ENCODE measurements at places on chromosomes 1 and 21.

DNA sequence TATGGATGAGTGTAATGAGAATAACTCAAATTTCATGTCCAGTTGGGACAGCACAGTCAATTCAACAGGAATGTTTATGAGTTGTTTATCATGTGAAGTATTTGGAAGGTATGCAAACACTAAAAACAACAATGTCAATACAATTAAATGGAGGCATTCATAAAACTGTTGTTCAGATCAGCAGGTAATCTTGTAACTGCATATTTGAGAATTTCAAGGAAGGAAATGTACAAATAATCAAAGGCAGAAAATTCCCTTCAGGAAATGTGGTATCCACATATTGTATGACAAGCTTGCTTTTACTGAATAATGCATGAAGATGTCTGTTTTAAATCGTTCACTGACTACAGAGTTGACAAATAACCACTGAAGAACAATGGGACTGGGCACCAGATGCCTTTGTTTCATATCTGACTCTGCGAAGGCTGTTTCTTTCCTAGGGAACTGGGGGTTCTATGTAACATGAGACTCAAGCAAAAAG is 198.3 kb downstream of the LTN1 start:
- DNase-seq: no peak

GRCh38 chr1:51946300-51946699 is 44.2 kb downstream of the RAB3B start:
- no peak for DNase-seq

- no peak for DNase-seq
Observed at GRCh38 chr1:10046356-10047085, 13.8 kb downstream of the UBE4B start.

DNA sequence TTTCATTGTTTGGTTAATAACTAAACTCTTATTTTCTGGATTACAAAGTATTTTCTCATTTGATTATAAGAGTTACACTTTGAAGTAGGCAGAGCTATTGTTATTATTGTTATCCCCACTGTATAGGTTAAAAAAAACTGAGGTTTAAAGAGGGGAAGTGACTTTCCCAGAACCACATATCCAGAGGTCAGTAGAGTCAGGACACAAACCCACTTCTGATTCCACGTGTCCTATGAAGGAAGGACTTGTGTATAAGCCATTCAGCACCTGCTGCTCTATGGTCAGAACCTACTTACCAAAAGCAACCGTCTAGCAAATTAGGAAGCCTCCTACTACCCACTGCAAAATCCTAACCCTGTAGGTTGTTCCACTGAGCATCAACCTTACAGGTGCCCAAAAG is 291.3 kb downstream of the TM2D1 start:
- no peak for DNase-seq

- DNase-seq: no peak
Observed at GRCh38 chr1:226476066-226476465, 68.2 kb upstream of the PARP1 start.

GRCh38 chr21:41579692-41580091 is 71.7 kb upstream of the TMPRSS2 start:
- DNase-seq: no peak

- DNase-seq: no peak
Observed at GRCh38 chr1:3229081-3229725, 160.2 kb downstream of the PRDM16 start.

- no peak for DNase-seq
Observed at GRCh38 chr1:33244143-33244808, 12.0 kb upstream of the ZNF362 start.

DNA sequence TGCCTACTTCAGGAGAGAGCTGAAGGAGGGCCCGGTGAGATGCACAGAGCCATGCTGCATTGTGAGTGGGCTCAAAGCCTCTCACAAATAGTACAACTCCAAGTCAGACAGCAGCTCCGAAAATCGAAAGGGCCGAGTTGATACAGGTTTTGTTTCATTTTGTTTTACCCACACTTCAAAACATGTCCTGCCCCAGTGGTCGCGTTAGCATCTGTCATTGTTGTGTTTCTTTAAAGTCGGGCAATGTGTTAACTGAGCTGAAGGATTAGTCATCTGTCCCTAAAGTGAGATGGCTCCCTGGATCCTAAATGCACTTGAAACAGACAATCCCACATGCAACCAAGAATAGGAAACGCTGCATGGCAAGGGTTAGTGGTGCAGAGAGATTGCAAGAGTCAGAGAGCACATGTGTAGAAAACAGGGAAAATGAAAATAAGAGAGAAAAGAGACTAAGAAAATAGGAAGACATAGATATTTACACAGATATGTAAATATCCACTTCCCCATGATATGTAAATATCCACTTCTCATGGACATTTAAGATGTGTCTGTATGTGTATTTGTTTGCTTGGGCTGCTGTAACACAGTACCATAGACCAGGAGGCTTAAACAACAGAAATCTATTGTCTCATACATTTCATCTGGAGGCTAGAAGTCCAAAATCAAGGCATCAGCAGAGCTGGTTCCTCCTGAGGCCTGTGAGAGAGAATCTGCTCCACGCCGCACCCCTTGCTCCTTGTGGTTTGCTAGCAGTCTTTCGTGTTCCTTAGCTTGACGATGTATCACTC is 131.4 kb upstream of the RAB4A start:
- DNase-seq: no peak

DNA sequence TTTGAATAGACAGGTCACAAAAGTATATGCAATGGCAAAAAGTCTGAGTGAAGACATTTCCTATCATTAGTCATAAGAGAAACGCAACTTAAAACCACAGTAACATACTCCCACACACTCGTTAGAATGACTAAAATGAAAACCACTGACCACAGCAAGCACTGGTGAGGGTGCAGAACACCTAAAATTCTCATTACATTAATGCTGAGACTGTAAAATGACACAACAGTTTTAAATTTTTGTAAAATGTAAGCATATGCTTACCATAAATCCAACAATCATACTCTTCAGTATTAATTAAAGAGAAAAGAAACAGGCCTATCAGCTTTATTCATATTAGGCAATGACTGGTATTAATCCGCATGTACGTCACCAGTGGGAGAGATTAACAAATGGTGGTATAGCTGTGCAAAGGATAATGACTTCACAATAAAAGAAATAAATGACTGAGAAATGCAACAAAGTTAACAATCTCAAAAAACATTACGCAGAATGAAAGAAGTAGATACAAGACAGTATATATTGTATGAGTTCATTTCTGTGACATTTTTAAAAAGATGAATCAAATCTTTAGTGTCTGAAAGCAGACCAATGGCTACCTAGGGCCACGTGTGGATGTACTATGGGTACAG is 253.5 kb downstream of the AKT3 start:
- DNase-seq: peak; percentile 51

DNA sequence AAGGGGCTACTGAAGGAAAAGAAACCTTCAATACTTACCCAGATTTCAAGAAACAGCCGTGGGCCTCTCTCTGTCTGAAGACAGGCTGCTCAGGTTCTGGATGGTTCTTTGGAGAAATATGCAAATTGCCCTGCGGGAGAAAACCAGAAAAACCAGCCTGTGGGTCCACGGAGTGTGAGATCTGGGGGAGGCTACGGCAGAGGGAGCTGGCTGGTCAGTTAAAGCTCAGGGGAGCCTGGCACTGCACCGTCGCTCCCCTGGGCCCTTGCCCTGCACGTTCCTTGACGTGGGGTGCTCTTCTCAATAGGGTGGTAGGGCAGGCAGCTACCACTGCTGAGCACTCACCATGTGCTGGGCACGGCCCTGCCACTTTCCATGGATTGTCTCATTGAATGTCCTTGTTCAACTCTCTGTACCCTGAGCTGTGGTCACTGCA is 12.7 kb downstream of the TMCO4 start:
- no peak for DNase-seq

- DNase-seq: peak; percentile 60
Observed at GRCh38 chr1:174998569-174999215, 1.1 kb upstream of the CACYBP start.
